ENCODE measurements at places on chromosomes 16 and 17. TPM values are rescaled to one million over a fixed set of nuclear protein-coding genes. Genes with fewer than 3 reads are reported as not detected.
A peak's percentile ranks its signal among the peaks of the same experiment; 100 is the strongest.

ALOXE3 gene
- total RNA-seq, result not detected

DNA sequence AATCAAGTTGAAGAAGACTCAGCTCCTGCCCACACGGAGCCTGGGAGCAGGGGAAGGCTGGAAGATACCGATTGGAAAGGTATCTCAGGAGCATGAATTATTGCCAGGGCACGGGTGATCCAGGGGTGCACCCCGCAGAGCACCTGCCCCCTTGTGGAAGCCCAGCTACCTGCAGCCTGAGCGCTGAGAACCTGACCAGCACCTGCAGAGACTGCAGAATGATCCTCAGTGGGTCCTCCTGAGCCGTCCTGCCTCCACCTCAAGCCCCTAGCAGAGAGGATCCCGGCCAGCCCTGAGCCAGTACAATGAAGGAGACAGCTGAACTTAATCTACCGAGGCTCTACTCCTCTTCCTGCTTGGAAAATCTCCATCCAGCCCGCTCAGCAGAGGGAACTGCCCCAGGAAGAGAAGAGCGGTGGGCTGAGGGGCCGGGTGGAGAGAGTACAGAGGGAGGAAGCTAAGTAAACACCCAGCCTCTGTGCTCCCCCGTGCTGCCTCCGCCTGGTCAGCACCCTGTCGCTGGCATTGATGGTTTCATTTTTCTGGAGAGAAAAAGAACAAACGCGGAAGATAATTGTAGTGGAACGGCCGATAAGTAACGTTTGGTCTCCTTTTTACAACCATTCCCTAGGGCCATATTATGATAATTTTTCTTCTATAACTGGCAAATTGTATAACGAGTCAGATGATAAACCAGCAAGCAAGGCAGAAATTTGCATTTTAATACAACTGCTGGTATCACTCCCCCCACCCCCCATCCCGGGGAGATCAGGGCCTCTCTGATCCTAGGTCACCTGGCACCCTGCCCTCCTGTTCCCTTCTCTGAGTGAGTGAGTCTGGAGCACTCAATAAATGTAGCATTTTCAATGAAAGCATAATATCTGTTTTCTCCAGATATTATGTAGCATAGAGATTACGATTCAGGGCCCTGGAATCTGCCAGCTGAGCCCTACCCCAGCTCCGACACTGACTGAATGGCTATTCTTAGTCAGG, 204.5 kb upstream of the RPL38 start:
- DNase-seq, result peak; percentile 55

- DNase-seq, result no peak
Observed at GRCh38 chr17:4040784-4041183, 76.5 kb upstream of the ATP2A3 start.

- DNase-seq, result no peak
Observed at GRCh38 chr17:65102788-65103187, 34.4 kb upstream of the RGS9 start.

DNA sequence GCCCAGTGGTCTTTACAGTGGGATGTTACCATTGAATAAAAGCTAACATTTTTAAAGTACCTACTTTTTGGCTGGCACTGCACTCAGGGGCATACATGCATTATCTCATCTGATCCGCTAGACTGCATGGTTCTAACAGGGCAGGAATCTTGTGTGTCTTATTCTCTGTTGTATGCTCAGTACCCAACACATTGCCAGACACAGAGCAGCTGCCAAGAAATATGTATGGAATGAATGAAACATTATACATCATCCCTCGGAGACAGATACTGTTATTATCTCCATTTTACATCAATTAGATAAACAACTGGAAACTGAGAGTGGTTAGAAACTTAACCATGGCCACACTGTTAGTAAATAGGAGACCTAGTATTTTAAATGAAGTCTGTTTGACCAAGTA, 74.1 kb upstream of the CDH11 start:
- DNase-seq, result peak; percentile 85

DNA sequence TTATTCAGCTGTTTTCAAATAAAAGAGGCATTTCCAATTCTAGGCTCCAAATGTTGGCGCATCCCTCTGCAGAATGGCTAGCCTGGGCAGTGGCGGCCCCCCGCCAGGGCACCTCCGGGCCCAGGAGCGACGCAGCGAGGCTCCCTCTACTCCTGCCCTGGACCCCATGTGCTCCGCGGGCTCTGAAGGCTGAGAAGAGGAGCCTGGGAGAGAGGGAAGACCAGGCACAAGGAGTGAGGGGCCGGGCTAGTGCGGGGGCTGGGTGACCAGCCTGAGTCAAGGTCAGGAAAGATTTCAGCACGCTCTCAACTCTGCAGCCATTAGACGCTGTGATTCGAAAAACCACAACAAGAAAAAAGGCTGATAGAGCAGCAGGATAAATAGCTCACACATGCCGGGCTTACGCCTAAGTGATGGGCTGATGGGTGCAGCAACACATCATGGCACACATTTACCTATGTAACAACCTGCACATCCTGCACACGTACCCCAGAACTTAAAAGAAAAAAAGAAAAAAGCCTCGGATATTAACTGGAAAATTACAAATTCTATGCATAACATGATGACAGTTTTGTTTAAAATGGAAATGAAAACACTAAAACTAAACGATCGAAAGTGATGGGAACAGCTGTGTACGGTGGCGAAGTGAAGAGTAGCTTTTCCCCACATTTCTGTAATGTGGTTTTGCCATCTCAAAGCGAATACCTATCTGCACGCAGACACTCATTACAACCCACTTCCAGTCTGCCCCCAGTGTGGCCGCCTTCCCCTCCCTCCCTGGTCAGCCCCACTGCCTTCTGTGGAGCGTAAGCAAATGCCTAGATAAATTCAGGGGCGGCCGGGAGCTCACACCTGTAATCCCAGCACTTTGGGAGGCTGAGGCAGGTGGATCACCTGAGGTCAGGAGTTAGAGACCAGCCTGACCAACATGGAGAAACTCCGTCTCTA, 44.4 kb downstream of the MAP1LC3B start:
- no peak for DNase-seq

DNA sequence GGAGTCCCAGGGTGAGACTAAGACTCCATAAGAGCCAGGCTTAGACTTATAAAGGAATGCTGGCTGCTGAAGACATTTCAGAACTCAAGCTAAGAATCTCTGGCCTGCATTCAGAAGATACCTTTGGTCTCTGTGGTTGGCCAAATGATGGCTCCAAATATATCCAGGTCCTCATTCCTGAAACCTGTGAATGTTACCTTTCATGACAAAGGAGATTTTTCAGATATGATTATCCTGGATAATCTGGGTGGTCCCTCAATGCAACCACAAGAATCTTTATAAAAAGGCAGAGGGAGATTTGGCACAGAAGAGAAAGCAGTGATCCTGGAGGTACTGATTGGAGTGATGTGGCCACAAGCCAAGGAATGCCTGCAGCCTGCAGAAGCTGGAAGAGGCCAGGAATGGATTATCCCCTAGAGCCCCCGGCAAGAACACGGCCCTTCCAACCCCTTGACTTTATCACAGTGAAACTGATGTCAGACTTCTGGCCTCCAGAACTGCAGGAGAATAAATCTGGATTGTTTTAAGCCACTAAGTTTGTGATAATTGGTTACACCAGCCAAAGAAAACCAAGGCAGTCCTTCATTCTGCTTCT, 253.3 kb downstream of the SLC39A11 start:
- peak; percentile 15 for DNase-seq
